ENCODE measurements at places on chromosomes 1 and 21. TPM values are rescaled to one million over a fixed set of nuclear protein-coding genes. Genes with fewer than 3 reads are reported as not detected.
A peak's percentile ranks its signal among the peaks of the same experiment; 100 is the strongest.

DNA sequence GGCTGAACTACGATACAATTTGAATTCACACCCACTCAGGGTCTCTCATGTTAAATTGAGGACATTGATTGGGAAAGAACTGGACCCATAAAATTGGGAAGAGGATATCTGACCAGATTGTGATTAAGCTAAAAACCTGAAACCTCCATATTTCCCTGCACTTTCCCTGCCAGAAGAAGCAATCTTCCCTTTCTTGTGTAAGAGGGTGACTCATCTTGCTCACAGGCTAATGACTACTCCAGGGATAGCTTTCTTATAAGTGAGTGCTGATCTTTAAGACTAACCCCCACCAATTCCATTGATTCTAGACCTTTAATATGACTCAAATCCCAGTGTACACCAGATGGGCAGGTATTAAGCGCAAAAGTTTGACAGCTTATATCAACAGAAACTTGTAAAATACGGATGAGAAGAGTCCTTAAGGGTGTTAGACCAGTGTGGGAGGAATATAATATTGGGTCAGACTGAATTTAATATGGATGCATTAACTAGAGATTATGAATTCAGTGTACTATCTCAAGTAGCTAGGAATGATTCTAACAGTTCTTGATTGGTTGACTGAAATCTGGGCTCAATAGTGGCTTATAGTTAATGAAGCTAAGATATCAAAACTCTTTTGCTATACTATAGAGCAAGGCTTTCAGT, 12.1 kb upstream of the SGIP1 start:
- no peaks in the 10 kb centered on the region for H3K36me3 ChIP-seq
- DNase-seq, result peak; percentile 31
- no peak overlapping the region for H3K4me3 ChIP-seq
- H3K27ac ChIP-seq, result no peak overlapping the region
- peaks cover under 1% of the 10 kb centered on the region for H3K4me1 ChIP-seq

- DNase-seq, result no peak
- peaks cover 2% of the 10 kb centered on the region for H3K36me3 ChIP-seq
- H3K4me3 ChIP-seq, result no peak overlapping the region
- H3K27ac ChIP-seq, result no peak overlapping the region
Measured at GRCh38 chr21:46388896-46389295, 64.9 kb downstream of the PCNT start.

GRCh38 chr1:68201546-68202238, 30.6 kb downstream of the WLS start:
- H3K36me3 ChIP-seq, result no peaks in the 10 kb centered on the region
- H3K4me1 ChIP-seq, result peaks cover 44% of the 10 kb centered on the region
- H3K27me3 ChIP-seq, result no peaks in the 10 kb centered on the region
- no peak overlapping the region for H3K4me3 ChIP-seq
- no peak for DNase-seq

Gene CHIT1
- polyA plus RNA-seq, result not detected

Gene CLCA1
- polyA plus RNA-seq, result not detected
